ENCODE measurements at places on chromosomes 3 and 15.

GRCh38 chr15:77749998-77750540 is 117.4 kb upstream of the LINGO1 start:
- DNase-seq = no peak

- DNase-seq = no peak
These were observed 78.7 kb downstream of the ATP1B3 start for GRCh38 chr3:141955175-141955574.

DNA sequence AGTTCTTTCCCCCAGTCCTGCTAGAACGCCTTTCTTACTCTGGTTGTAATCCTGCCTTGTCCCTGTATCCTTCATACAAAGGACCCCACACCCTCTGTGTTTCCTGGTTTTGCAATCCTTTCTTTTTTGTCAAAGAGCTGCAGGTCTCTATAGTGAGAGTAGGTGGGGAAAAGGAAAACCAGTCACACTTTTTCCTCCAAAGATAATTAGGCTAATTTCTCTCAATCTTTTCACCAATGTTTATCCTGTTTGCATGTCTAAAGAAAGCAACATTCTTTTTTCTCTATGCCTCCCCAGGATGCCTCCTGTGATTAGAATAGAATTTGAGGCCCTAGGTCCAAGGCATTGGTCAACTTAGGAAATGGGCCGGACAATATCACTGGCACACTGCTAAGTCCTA is 25.4 kb downstream of the SEMA6D start:
- DNase-seq = no peak

DNA sequence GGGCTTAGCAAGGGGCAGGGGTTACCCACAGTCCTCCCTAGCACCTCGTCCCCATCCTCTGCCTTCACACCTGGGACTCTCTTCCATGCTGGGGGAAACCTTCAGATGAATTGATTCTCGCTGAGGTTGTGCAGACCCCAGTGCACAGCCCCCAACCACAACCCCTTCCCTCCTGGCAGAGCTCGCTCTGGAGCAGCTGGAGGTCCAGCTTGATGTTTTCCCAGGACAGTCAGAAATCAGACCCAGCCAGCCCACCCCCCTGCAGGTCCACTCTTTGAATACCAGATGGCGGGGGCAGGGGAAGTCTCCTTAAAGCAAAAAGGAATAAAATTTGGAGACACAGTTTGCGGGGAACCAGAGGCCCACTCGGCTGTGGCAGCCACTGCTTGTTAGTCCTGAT is 234.4 kb downstream of the XXYLT1 start:
- no peak for DNase-seq

- no peak for DNase-seq
These were observed 91.0 kb downstream of the RAD18 start for GRCh38 chr3:8872261-8872660.

DNA sequence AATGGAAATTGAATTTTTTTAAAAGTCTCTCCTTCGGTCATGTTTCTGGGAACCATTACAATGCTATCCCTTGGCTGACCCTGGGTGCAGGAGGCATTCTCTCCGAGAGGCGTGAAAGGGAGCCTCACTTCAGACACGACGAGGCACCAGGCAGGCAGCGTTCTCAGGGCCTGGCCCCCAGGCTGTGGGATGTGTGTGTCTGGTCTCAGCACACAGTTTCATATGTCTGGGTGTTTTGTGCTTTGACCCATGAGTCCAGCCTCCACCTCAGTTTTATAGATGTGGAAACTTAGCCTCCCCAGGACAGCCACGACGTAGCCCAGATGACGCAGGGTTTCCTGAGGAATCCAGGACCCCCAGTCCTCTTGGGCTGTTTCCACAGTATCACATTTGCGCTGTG is 34.0 kb downstream of the FGD5 start:
- DNase-seq = no peak

GRCh38 chr3:179706233-179706632 is 53.4 kb downstream of the USP13 start:
- no peak for DNase-seq

GRCh38 chr15:58593870-58594269 is 155.6 kb downstream of the ADAM10 start:
- DNase-seq = no peak

GRCh38 chr3:106593381-106593780 is 724.6 kb upstream of the CBLB start:
- DNase-seq = no peak

DNA sequence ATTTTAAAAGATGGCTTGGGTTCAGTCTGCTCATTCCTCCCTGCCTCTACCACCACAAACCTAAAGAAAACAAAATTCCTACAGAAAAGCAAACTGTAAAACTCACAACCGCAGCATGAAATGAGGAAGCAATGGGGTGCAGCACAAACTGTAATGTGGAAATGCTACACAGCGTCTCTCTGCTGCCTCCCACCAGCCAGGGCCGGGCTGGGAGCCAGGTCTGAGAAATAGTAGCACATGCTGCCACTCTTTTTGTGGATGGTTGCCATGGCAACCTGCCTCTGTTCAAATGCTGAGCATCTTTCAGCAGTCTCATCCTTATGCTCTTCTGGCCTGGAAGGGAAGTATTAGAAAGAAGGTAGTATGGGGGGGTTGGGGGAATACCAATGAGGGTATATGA is 55.4 kb downstream of the EOMES start:
- peak; percentile 85 for DNase-seq

- no peak for DNase-seq
These were observed 56.4 kb upstream of the KCNMB2 start for GRCh38 chr3:178479860-178480259.

DNA sequence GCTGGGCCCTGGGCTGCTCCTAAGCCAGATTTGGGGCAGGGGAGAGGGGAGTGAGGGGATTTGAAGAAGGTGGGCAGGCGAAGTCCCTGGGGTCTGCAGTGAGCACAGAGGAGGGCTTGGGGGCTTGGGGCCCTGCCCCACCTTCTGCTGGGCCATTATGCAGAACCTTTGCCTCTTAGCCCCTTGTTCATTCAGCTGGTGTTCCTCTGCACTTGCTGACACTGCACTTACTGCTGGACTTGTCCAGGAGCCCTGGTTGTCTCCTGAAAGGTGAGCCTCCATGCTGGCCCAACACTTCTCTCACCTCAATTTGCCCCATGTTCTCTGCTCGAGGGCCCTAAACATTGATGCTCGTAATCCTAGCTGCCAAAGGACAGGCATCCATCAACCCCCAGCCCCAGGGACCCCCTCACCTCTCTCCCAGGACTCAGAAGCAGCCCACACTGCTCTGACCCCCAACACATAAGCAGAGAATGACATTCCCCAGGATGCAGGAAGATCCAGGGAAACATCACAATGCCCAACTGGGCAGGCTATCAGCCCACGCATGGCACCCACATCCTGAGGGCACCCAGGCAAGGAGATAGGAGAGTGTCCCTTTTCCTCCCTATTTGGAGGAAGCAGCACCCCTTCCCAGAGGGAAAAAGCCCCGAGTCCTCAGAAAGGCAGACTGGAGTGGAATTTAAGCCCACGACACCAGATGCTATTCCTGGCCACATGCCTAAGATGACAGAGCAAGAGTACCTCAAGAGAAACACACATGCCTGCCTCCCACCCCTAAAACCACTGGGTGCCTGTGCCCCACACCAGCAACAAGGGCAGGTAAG is 76.8 kb downstream of the ADCY5 start:
- DNase-seq = no peak

DNA sequence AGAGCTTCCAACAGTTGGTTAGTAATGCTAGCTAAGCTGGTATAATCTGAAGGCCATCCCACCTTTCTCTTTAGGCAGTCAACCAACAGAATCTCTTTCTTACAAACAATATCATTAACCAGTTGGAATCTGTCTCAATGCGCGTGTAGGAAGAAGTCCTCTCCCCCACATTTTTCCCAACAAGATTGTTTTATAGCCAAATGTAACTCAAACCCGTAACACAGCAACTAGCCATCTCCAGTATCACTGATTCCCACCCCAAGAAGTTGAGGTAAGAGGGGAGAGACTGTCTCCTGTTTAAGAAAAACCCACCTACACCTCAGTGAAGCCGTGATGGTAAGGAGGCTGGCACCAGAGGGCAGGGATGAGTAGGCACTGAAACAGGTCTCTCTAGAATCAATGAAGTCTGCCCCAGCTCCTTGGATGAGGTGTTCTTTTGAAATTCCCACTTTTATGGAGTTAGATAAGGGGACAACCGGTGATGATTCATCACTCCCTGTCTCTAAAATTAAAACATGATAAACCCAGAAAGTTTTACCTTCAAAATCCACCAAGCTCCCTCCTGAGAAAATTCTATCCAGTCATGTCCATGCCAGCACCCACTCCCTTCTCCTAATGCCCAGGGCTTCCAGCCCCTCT is 30.9 kb downstream of the CDC25A start:
- no peak for DNase-seq

DNA sequence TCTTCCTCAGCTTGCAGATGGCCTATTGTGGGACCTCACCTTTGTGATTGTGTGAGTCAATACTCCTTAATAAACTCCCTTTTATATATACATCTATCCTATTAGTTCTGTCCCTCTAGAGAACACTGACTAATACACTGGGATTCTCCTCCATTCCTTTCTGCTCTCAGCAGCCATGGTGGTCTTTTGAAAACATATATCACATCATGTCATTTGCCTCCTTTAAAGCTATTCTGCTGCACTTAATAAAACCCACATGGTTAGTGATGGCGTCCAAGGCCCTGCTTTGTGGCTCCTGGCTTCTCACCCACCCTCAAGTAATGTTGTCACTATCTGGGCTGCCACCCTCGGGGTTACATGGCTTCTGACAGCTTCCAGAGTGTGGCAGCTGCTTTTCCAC is 169.5 kb downstream of the CADPS start:
- DNase-seq = no peak

- no peak for DNase-seq
These were observed 5.3 kb downstream of the TNFSF10 start for GRCh38 chr3:172517859-172518466.

DNA sequence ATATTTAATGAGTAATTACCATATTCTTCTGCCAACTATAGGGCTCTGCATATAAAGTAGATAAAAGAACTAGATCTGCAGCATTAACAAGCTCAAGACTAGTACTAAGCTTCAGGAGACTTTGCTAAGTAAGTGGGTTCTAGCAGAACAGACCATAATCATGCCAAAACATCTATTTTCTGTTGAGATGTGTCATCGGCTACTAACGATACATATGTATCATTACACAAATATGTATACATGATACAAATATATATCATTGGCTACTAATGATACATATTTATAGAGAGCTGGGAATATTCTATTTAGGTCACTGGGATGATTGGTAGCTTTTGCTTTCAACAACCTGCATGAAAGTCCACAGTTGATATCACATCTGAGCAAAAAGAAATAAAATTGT is 185.8 kb upstream of the DCBLD2 start:
- no peak for DNase-seq

Data from caudate nucleus (tissue), 63 donors.